ENCODE measurements at places on chromosomes 4 and X.

- DNase-seq, result no peak
These were observed 93.9 kb downstream of the PTPN13 start for GRCh38 chr4:86688026-86688425.

DNA sequence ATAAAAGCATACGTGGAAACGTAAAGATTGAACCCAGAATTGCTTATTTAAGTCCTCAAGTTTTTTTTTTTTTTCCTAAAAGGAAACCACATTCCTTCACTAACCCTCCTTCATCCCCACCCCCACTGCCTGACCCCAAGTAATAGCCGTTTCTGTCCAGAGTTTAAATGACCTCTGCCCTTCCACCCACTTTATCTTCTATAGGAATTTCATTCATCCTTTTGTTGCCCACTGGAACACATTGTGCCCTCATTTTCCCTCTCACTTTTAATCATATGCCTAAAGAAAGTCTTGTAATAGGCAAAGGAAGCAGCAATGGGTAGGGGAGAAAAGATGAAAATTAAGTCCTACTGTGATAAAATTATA is 62.7 kb downstream of the SH3RF1 start:
- DNase-seq, result no peak

- DNase-seq, result no peak
These were observed 177.2 kb downstream of the ARAP2 start for GRCh38 chr4:36067116-36067515.

GRCh38 chrX:68232206-68232605 is 201.1 kb downstream of the OPHN1 start:
- DNase-seq, result no peak

GRCh38 chrX:120752431-120753082 is 122.7 kb upstream of the C1GALT1C1 start:
- no peak for DNase-seq

DNA sequence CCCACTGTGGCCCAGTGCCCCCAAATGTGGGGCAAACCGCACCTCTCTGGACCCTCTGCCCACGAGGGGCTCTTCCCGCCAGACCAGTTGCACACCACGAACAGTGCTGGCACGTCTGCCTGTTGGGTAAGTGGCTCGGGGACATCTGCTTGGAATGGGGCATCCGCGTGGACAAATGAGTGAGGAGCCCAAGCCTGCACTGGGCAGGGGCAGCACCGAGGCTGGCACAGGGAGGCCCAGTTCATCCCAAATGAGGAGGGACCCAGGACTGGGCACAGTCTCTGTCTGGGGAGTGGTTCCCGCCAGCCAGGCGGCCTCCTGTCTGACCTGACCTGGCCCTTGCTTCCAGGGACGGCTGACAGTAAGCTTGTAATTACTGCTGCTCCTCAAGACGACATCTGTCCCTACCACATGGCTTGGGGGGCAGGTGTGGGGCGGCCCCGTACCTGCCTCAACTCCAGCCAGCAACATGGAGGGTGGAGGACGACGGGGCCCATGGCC is 3.2 kb downstream of the SPON2 start:
- DNase-seq, result no peak

GRCh38 chrX:19899217-19899788 is 11.9 kb upstream of the SH3KBP1 start:
- no peak for DNase-seq

DNA sequence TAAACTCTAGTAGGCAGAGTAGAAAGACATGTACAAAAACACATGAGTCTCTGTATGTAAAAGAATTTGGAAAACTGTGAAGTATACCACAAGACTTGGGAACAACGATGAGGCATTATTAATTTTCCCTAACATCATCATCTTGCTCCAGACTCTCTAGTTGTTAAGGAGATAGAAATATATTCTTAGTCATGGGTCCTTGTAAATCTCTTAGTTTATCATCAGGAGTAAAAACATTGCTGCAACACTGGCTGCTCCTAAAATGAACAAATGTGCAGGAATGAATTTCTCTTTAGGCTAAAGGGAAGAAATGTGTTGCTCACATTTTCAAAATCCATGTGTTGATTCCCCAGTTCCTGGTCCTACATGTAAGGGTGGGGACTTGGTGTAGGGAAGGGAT is 384.6 kb downstream of the STIM2 start:
- no peak for DNase-seq
